Fibroblast of upper back skin (primary cell): ENCODE measurements at places on chromosomes 3 and 15.

DNA sequence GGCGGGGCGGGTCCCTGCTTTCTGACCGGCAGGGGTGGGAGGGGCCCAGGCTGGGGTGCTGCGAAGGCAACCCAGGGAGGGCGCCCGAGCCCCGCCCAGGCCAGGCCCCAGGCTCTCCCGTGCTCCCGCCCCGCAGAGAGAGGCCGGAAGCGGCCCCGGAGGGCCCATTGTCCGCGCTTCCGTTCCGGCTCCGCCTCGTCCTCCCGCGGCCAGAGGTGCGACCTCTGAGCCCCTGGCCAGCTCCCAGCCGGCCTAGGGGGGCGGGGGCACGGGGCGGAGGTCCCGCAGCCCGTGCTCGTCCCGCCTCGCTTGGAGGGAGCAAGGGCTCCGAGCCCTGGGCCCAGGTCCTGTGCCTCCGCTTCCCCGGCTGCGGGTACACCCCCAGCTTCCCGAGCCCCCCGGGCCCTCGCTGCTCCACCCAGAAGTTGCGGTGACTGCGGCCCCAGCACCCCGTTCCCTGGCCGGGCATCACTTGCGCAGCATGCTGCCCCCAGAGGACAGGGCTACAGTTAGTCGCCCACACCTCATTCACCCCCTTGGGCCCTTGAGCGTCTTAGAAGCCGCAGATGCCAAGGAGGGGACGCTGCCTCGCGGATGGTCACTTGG, 20.4 kb upstream of the PLXND1 start:
- DNase-seq, result peak; percentile 75

- no peak for DNase-seq
These were observed 44.0 kb downstream of the ANP32A start for GRCh38 chr15:68776477-68777270.

DNA sequence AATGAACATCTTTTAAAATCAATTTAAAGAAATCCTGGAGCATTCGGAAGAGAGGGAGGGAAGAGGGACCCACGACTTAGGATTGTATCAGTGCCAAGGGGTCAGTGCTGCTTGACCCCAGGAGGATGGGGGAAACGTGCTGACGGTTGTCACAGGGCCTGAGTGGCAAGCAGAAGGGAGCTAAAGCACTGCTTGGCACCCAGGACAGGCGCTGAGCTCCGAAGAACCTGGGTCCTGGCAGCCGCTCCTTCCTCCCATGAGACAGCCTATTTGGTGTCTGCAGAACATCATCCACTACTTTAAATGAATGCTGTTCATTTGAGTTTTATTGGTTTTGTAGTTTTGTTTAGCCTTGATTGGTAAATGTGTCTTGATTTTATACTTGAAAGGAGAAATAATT, 54.5 kb downstream of the RGMA start:
- no peak for DNase-seq

DNA sequence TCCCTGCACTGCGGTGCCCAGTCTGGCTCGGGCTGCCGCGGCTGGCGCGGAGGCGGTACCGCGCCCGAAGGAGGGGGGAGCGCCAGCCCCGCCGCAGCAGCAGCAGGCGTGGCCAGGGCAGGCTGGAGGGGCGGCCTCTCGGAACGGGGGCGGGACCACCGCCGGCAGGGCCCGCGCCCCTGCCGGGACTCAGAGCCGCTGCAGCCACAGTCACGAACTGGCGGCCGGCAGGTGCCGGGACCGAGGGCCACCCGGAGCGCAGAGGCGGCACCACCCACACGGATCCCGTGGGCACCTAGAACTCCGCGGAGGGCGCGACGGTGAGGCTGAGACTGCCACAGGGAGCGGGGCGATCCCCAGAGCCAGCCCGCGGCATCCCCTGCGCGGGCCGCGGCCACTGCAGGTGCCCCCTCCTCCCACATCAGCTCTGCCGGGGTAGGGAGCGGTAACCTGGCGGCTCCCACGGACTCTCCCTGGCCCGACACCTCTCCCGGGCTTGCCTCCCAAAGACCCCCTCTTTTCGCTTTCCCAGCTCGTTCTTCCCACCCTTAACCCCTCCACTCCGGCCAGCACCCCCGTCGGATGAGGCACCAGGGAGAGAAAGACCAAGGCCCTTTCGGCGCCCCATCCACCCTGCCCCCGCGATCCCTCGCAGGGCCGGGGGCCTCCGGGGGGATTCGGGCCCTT, at the start of gene VWA5B2:
Gene VWA5B2, plus strand, starts transcription at position 192 of the 687 bp plus-strand sequence. CDS start 944 bp downstream, outside the sequence.
- peak; percentile 22 for DNase-seq

DNA sequence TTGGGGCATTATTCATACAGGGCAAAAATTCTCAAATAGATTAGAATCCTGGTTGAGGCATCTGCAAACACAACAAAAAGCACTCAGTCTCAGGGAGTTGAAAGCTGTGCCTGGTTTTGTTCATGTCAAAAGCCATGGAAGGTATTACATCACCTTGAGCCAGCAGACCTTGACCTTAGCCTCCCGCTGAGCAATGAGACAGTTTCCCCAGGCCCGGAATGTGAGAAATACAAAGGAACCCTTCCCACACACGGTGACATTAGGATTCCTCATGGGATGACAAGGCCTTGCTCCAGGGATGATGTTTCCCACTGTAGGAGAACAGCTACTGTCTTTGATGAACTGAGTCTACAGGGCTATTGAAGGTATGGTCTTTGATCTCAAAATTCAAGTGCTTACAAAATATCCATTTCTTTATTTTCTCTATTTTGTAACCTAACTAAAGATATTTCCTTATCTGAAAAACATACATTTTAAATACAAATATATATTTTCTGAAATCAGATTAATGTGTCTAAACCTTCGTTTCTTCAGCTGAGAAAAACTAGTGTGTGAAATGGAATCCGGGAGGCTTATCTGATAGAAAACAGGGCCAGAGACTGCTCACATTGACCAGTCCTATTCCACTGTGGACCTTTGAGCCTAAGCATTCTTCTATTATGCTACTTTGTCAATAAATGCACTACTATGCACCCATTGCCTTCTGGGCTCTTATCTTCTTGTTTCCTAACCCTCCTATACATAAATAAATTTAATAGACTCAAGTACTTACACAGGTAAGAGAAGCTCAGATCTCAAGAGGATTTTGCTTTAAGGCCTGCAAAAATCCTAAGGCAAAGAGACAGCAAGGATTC, 298.2 kb downstream of the KBTBD8 start:
- no peak for DNase-seq

- DNase-seq, result no peak
These were observed 96.6 kb upstream of the WNT7A start for GRCh38 chr3:13976469-13976868.

DNA sequence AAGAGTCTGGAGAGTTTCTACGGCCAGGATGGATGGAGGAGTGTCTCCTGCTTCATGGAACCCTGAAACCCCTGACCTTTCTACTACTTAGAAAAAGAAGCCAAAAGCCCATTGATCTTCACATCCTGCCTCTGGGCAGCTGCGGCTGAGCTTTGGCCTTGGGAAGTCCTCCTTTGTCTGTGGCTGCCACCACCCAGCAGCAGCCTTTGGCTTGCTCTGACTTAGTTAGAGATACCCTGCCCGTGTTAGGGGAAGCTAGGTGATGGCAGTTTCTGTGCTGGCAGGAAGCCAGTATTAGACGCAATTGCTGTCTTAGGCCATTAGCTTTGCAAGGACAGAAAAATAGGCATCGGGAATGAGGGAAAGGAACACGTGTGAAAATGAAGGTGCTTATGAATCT, 18.8 kb downstream of the APH1B start:
- no peak for DNase-seq

DNA sequence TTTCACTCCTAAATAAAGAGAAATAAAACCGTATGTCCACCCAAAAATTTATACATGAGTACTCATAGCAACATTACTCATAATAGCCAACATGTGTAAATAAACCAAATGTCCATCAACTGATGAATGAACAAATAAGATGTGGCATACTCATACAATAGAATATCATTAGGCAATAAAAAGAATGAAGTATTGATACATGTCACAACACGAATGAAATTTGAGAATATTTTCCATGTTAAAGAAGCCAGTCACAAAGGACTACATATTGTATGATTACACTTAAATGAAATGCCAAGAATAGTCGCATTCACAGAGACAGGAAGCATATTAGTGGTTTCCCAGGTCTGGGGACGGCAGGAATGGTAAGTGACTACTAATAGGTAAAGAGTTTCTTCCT, 869.2 kb downstream of the IGSF11 start:
- DNase-seq, result no peak

DNA sequence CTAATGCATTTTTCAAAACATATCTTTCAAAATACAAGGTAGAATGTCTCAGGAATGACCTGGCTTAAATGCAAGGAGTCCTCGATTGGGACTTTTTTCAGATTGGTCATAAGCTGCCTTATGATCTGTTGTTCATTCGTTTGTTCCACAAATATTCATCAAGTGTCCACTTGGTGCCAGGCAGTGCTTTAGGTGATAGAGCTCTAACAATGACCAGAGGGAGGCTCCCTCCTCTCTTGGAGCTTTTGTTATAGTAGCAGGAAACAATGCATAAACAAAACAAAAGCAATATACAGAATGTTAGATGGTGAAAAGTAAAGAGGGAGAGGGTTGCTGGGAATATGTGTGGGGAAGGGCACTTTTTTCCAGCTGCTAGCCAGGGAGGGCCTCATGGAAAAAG, 156.1 kb downstream of the MCTP2 start:
- DNase-seq, result no peak

DNA sequence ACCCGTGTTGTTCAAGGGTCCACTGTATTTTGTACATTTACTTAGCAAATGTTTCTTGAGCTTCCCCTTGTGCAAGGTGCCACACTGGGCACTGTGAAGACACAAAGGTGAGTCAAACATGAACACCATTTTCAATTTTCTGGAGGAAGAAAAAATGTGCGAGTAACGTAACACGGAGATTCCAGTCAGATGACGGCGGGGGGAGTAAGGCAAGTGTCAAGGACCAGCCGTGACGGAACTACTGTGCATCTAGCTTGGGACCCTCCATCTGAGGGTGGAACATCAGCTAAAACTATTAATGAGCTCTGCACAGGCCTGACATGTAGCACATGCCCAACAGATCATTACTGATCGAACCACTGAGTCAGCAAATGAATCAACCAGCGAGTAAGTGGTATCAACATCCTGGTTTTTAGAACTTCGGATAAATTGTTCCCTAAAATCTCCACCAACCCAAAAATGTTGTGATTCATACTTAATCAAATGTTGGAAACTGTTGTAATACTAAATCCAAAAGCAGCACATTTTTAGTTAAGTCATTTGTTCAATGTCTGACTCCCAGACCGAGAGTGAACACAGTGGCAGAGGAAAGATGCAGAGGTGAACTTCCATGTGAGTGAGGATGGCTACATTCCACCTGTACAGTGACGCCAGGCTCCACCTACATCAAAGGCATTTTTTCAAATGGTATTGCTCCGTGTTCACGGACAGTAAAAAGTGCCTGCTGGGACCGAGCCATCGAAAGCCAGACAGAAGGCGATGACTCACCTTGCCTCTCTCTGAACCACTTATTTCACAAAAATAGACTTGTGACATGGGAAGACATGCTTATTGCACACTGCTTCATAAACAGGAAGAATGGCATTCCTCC, 172.2 kb downstream of the ATP10A start:
- peak; percentile 89 for DNase-seq
